ENCODE measurements at places on chromosomes 1 and 21. TPM values are rescaled to one million over a fixed set of nuclear protein-coding genes. Genes with fewer than 3 reads are reported as not detected.

DNA sequence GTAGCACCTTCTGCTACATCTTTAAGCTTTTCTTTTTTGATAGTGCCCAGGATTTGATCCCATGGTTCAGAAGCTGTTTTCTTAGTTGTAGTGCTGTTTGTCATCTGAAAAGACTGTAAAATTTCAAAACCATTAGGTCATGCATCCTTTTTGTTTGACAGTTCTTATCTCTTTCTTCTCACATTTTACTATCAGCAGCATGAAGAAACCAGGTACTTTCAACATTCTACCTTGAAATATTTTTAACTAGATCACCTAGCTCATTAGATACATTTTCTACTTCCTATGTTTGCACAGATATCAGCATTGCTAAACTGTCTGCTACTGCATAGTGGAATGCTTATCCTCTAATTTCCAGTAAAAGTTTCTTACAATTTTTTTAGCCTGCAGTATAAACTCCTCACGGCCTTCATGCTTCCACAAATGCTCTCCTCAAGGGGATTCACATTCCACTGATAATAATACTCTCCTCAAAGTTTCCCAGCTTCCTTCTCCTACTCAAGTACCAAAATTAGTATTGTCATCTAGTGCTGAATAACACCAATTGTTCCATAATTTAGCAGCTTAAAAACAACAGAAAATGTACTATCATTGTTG lies 243.9 kb upstream of the ZRANB2 start:
- no peak for DNase-seq

- DNase-seq = no peak
These were observed 21.7 kb downstream of the APP start for GRCh38 chr21:26148840-26149354.

DNA sequence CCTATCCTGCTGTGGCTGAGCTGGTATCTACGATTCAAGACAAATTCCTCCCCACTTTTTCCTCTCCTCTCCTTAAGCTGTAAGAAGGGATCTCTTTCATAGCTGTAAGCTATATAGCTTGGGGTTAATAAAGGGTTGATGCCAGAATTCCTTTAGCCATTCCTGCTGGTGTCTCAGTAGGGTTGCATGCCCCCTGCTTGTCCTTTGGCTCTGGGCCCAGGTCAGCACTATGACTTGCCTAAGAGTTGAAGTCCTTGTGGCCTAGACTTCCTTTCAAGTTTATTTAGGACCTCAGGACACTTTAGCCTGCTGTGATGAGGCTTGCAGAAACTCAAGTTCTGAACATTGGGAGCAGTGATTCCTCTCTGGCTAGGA lies 270.0 kb downstream of the AMY1C start:
- DNase-seq = no peak

- DNase-seq = no peak
These were observed 27.8 kb upstream of the RNF187 start for GRCh38 chr1:228459091-228459993.

DNA sequence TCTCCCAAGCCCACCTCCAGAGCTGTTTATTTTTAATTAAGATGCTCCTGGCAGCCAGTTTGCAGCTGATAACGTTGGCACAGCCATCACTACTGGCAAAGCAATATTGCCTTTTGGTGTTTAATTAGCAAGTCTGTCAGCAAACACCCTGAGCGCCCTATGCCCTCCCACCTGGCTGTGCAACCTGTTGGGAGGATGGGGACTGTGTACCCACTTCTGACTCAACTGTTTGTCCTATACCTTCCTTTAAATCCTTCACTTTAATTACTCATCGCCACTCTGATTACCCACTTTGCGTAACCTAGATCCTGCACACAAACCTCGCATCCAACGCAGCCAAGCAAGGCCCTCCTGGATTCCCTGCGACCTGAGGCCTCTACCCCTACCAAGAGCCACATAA lies 67.1 kb downstream of the BCAR3 start:
- DNase-seq = no peak

GRCh38 chr1:233094269-233094668 lies 143.9 kb downstream of the NTPCR start:
- no peak for DNase-seq

DNA sequence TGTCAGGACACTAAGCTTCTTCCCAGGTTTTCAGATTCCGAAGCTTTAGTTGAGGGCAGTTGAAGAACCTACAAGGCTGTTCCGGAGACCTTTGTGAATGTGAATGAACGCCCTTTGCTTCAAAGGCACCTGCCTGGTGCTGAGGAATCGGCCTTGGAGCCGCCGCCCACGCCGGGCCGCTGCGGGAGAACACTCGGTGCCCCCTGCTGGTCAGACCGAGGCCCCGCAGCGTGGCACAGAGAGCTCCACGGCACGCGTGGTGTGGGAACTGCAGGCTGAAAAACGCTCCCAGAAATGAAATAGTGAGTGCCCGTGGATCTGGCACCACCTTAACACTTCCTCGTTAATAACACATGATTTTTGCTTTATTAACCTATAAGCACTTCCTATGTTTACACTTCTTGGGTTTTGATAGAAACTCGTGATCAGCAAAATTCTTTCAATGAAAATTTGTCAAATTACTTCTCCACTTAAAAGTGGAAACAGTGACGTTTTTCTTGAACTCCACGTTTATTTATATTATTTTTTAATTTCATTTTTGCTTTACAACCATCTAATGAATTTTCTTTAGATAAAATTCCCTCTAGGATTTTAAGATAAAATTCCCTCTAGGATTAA lies 460.6 kb downstream of the DSCAM start:
- no peak for DNase-seq

DNA sequence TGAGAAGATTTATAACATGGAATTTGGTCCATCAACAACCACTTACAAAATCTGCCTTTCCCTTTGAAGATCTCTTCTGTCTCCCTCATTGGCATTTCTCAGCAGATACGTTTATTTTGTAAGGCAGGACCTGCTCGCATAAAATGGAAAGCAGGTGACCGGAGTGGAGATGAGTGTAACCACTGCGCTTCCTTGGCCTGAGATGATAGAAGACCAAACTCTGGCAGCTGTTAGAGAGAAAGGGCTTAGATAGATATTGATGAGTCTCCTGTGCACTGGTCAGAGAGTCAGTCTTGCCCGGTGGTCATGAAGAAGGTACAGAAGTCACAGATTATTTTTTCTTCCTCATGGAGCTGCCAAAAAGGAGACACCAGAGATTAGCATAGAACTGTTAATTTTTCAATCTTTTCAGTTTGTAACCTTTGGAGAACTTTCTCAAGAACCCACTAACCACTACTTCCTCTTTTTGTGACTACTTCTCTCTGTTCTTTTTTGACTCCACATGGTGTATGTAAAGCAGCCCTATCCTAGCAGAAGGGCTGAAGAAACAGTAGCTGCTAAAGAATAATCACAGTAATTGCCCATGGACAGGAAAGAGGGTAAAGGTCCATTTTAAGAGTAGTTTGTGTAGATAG lies 47.6 kb downstream of the FCRL3 start:
- no peak for DNase-seq

- no peak for DNase-seq
These were observed 142.1 kb upstream of the COL11A1 start for GRCh38 chr1:103250441-103250861.

DNA sequence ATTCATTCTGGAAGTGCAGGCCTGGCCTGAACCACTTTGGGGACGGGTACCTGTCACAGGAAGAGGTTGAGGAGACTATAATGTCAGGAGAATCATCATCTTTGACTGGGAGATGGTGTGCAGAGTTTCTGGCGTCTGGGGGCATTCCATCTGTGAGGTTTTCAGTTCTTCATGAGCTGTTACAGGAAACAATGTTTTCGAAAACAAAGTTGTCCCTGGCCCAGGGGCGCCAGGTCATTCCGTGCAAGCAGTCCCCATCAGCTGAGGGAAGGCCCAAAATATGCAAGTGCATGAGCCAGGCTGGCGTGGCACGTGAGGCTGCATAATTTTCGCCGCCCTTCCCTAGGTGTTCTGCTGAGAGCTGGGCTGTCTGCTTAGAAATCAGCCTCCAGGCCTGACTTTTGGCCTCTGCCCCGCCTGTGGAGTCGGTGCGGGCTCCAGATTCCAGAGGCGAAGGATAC lies 68.4 kb upstream of the ATP5PO start:
- no peak for DNase-seq

DNA sequence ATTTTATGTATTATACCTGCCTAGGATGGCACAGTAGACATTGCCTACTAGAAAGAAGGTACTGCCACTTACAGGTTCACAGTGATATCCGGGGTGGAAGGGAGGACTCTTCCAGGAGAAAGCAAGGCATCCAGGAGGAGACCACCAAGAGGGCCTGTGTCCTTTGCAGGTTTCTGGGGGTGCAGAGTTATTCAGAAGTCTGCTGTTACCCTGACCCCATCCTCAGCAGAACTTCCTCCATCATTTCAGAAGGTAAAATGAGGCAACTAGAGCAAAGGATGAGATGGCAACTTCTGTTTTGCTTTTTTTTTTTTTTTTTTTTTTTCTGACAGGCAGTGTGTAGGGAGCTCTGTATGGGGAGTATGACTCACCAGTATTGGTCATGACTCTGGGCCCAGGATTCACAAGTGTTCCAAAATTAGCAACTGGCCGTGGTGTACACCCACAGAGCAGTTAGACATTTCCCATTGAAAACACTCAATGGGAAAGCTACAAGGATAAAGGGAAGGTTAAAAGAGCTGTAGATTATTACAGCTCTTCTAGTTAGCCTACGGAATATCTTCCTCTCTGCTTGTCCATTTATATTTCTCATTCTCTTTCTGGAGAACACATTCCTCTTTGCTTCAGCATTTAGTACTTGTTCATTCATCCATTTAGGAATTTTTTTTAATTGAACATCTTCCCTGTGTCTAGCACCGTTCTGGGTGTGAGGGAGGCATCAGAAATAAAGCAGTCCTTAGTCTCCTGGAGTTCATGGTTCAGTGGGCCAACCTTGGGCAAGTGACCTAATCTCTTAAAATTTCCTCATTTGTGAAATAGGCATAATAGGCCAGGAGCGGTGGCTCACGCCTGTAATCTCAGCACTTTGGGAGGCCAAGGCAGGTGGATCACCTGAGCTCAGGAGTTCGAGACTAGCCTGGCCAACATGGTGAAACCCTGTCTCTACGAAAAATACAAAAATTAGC lies 50.5 kb upstream of the PPP2R5A start:
- no peak for DNase-seq

- no peak for DNase-seq
These were observed 60.5 kb upstream of the CSF1 start for GRCh38 chr1:109850194-109850593.

DNA sequence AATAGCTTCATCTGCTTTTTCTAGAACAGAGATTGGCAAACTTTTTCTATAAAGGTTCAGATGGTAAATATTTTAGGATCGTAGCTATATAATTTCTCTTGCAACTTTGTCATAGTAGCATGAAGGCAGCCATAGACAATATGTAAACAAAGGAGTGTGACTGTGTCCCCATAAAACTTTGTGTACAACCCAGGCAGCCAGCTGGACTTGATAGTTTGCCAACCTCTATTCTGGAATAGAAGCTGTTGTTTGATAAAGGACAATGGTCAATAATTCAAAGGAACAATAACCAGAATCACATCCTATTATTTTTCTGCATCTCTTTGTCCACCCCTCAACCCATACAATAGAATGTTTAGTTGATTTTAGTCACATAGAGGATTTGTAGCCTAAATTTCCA lies 286.7 kb downstream of the LMX1A start:
- DNase-seq = no peak

GRCh38 chr1:168218658-168219057 lies 7.1 kb upstream of the SFT2D2 start:
- DNase-seq = no peak

DNA sequence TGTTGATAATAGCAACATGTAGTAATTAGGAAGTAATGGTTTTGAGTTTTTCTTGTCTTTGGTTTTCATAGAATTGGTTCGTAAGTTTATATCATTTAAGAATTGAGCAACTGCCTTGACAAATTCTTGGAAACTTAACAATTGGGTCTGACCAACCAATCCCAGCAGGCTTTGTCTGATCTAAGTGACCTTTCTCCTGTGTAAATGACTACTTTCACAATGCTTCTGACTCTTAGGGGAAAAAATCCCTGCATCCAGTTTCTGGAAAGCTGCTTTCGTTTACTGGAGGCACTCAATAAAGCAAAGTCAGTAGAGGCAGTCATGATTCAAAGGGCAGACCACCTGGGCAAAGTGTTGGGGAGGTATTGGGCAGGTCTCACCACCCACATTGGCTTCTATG lies 303.6 kb upstream of the FAM78B start:
- DNase-seq = no peak

- no peak for DNase-seq
These were observed 73.7 kb downstream of the URB2 start for GRCh38 chr1:229699613-229700267.

- no peak for DNase-seq
These were observed 50.1 kb downstream of the HUNK start for GRCh38 chr21:31922881-31923280.

DNA sequence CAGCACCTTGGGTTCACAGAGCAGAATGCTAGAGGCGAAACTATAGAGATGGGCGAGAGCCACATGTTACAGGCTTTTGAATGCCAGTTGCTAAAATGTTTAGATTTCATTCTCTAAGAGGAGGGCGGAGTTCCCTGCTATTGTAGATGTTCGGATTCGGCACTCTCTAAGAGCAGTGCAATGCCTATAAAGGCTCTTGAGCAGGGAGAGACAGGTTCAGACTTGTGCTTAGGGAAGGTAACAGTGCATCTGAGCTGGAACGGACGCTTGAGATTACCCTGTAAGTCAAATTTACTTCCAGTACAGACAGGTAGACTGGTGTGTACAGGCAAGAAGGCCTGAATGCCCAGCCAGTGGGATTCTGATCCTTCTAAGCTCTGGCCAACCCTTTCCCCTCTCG lies 15.3 kb downstream of the LURAP1 start:
- peak; percentile 68 for DNase-seq

PLPPR4 gene
- total RNA-seq = 23.8 TPM

OR2G6 gene
- total RNA-seq = not detected
